CD4-positive, alpha-beta T cell treated with Interleukin-17A for 4 hours (primary cell): ENCODE measurements at places on chromosomes 6 and 20.

DNA sequence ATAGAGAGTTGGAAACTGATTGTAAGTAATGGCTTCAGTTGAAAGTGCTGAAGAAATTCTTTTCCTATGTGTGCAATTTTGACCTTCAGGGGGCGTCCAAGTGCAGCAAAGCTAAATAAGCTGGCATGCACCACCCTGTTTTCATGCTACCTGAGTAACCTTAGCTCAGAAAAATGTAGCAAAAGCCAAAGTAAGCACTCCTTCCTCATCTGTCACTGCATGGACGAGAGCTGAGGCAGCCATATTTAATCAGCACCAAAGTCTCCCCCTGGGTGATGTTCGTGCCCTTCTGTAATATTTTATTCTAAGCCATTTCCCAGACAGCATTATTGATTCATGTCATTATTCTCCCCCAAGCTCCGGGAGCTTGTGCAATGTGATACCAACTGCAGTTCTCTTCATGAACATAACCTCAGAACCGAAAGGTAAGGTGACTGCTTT, 123.1 kb downstream of the RPS12 start:
- DNase-seq = no peak

DNA sequence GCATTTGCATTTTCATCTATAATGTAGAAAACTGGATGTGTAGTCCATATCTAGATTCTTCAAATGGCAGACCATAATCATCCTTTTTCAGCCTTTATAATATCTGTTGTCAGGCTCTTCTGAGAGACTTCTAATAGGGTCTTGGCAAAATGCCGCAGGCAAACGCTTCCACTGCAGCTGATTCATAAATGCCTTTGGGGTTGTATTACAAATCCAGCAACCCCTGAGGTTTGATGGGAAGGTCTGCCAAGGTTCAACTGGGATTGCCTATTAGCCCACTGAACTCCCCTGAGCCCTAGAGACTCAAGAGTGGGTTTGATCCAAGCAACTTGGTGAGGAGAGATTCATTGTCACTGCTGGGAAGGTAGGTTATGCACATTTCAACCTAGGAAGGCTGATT, 365.2 kb upstream of the POU3F2 start:
- no peak for DNase-seq

- peak; percentile 26 for DNase-seq
Observed at GRCh38 chr20:33415948-33416347, 14.6 kb upstream of the CDK5RAP1 start.

GRCh38 chr6:12164508-12164770, 125.7 kb upstream of the EDN1 start:
- DNase-seq = no peak

GRCh38 chr6:154463573-154464419, 46.7 kb downstream of the CNKSR3 start:
- no peak for DNase-seq

- DNase-seq = no peak
Observed at GRCh38 chr6:154268486-154268885, 88.1 kb downstream of the IPCEF1 start.

DNA sequence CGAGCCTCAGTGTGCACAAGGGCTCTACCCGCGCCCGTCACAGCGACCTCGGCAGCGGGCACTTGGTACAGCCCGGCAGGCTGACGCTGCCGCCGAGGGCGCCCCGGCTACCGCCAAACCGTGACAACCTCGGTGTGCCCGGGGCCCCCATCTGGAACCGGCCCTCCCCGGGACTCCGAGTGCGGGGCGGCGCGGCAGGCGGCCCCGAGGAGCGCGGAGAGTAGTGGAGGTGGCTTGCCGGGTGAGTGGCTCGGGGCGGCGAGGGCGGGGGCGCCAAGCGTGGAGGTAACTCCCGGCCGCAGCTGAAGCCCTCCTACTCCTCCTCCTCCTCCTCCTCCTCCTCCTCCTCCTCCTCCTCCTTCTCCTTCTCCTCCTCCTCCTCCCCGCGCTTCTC, at the start of gene ISM1:
ISM1 (plus strand) TSS at position 371 of the 394 bp plus-strand sequence. CDS start 503 bp downstream, outside the sequence.
- peak; percentile 43 for DNase-seq

DNA sequence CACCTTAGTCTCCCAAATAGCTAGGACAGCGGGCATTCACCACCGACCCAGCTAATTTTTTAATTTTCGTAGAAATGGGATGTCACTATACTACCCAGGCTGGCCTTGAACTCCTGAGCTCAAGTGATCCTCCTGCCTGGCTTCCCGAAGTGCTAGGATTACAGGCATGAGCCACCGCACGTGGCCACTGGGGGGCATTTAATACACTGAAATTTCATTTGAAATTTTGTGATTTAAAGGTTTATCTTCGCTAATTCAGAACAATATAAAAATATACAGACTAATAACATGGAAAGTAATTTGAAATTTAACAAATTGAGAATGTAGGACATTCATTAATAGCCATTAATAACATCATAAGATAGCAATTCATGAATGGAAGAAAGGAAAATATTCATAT, 20.5 kb upstream of the TBC1D32 start:
- peak; percentile 5 for DNase-seq

GRCh38 chr20:13029687-13030375, 21.1 kb downstream of the SPTLC3 start:
- DNase-seq = no peak

DNA sequence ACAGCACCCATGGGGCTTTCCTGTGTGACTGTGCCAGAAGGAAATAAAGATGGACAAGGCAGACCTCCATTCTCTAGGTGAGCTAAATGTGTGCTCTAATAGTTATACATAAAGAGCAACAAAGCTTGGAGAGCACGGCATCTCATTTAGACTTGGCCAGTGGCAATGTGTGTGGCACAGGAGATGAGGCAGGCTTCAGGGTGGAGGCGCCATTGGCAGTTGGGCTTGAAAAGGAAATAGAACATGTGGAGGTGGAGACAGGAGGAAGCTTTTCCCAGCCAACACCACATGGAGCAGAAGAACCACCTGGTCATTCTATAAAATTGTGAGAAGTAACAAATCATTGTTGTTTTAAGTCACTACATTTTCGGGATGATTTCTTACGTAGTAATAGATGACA, 3.6 kb upstream of the RALY start:
- no peak for DNase-seq

DNA sequence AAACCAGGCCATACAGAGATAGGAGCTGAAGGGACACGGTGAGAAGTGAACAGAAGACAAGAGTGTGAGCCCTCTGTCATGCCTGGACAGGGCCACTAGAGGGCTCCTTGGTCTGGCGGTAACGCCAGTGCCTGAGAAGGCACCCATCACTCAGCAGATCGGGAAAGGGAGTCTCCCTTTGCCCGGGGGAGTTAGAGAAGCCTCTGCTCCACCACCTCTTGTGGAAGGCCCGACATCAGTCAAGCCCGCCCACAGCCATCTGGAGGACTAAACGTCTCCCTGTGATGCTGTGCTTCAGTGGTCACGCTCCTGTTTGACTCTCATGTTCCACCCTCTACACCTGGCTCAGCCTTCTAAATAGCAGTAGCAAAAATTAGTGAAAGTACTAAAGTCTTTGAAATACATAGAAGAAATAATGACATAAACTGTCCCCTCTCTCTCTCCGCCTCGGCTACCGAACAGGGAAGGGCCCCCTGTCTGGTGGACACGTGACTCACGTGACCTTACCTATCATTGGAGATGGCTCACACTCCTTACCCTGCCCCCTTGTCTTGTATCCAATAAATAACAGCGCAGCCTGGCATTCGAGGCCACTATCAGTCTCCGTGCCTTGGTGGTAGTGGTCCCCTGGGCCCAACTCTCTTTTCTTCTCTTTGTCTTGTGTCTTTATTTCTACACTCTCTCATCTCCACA, 66.7 kb downstream of the RPP21 start:
- peak; percentile 72 for DNase-seq

DNA sequence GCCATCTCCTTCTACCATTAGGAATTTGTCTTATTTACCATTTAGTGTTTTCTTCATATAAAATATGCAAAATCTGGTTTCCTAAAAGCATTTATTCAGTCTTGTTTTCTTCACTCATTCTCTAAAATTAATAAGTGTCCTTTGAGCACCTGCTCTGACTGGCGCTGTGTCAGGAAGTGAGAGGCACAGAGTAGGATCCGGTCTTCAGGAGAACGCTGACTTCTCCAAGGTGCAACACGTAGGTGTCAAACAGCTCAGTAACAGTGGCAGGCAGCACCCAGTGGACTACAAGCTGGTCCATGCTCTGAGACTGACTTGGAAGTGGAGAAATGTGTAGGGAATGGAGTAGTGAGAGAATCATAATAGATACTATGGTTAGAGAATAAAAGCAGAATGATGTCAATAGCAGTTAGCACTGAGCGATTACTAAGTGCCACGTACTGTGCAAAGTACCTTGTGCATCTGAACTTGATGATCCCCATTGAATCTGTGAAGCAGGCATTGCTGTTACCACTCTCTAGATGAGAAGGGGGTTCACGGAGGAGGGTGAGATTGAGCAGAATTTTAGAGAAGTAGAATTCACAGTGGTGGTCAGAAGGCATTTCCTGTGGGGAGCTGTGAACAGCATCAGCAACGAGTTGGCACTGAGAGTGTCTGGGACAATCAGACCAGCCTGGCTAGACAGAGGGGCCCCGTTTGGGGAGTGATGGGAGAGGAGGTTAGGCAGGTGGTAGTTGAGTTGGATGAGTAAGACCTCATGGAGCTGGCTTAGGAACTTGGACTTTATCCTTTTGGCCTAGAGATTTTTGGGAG, 569.8 kb downstream of the QKI start:
- DNase-seq = no peak

DNA sequence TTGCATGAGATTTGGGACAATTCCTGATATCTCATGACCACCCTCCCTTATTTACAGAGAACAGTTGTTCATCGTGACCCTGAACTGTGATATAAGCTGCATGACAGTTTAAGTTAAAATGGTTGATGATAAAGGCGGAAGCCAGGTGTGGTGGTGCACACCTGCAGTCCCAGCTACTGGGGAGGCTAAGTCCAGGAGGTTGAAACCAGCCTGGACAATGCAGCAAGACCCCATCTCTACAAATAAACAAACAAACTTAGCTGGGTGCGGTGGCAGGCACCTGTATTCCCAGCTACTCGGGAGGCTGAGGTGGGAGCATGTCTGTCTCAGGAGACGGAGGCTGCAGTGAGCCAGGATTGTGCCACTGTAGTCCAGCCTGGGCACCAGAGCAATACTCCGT, 24.1 kb downstream of the COL20A1 start:
- DNase-seq = no peak

GRCh38 chr20:33584976-33585375, 77.2 kb upstream of the C20orf144 start:
- DNase-seq = no peak

- DNase-seq = no peak
Observed at GRCh38 chr20:57995381-57995977, 233.0 kb downstream of the ANKRD60 start.

DNA sequence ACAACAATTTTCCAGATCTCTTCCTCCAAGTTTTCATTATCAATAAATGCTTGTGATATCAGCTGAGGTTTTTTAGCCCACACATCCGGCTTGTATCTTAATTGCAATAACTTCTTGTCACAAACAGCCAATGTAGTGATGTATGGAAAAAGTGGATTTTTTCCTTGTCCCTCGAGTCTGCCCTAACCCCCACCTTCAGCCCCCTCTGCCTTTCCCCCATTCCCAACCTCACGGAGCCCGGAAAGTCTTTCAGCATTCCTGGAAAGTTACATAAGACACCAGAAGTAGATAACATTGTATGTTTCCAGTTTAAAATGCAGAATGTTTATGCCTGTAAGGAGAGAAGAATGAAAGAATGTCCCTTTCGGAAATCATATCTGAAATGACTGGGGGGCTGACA, 179.2 kb upstream of the PHACTR1 start:
- DNase-seq = no peak

- DNase-seq = peak; percentile 15
Observed at GRCh38 chr6:155186052-155186658, 77.7 kb upstream of the CLDN20 start.

- peak; percentile 67 for DNase-seq
Observed at GRCh38 chr20:38790200-38791053, 15.1 kb upstream of the PPP1R16B start.

DNA sequence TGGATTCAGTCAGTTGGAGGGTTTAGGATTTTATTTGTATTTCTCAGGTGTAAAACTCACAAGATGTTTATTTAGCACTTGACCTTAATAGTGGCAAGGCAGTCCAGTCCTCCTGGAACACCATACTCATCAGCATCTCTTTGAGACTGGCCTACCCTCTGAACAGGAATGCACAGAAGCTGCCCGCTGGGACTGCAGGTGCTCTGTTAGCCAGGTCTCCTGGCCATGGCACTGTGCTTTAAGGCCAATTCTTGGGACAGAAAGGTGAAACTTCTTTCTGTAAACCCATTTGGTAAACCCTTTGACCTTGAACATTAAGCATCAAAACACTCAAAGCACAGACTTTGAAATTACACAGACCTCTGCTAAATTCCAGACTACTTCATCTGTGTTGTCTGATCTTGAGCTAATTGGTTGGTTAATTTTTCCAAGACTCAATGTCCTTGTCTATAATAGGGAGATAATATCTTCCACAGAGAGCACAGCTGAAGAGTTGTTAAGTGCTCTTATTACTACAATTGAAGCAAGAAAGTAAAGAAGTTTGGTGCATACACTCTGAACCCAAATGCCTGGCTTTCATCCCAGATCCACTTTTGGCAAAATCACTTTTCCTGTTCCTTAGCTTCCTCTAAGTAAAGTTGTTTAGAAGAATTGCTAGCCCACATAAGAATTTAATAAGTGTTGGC, 54.9 kb upstream of the NT5E start:
- no peak for DNase-seq

GRCh38 chr6:75347898-75348610, 63.5 kb upstream of the TMEM30A start:
- DNase-seq = no peak

GRCh38 chr6:155278319-155279049, 14.7 kb downstream of the CLDN20 start:
- DNase-seq = no peak

GRCh38 chr6:40727271-40727670, 140.1 kb upstream of the LRFN2 start:
- no peak for DNase-seq

GRCh38 chr6:2378046-2378657, 132.7 kb upstream of the GMDS start:
- DNase-seq = no peak
